RCC 7860 (cell line): ENCODE measurements at places on chromosomes 5 and 9.

GRCh38 chr5:139638736-139639618, 9.2 kb upstream of the CXXC5 start:
- no peak for DNase-seq

DNA sequence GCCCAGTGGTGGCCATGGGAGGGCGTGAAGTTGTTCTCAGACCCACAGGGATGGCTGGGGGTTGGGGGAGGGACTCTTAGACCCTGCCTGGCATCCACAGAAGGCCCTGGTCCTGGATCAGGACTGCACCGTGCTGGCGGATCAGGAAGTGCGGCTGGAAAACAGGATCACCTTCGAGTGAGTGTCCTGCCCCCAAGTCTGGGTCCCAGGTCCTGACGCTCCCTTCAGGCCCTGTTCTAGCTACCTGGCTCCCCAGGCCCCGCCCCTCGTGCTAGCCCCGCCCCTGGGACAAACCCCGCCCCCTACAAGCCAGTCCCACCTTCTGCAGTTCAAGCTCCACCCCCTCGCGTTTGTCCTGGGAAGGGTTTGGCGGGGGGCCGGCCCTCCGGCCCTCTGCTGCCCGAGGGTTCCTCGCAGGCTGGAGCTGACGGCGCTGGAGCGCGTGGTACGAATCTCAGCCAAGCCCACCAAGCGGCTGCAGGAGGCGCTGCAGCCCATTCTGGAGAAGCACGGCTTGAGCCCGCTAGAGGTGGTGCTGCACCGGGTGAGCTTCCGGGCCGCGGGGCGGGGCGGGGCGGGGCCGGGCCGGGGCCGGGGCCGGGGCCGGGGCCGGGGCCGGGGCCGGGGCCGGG, 12.9 kb downstream of the RGS14 start:
- DNase-seq = peak; percentile 92

DNA sequence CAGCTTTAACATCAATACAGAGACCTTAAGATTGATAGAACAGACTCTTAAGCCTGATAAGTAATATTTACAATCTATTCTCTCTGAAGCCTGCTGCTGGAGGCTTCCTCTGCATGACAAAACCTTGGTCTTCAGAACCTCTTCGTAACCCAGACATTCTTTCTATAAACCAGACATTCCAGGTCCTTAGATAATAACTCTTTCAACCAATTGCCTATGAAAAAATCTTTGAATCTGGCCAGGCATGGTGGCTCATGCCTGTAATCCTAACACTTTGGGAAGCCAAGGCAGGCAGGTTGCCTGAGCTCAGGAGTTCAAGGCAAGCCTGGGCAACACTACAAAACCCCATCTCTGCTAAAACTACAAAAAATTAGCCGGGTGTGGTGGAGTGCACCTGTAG, 327.8 kb downstream of the ENC1 start:
- no peak for DNase-seq

- no peak for DNase-seq
Observed at GRCh38 chr9:134487066-134487710, 154.4 kb upstream of the COL5A1 start.

DNA sequence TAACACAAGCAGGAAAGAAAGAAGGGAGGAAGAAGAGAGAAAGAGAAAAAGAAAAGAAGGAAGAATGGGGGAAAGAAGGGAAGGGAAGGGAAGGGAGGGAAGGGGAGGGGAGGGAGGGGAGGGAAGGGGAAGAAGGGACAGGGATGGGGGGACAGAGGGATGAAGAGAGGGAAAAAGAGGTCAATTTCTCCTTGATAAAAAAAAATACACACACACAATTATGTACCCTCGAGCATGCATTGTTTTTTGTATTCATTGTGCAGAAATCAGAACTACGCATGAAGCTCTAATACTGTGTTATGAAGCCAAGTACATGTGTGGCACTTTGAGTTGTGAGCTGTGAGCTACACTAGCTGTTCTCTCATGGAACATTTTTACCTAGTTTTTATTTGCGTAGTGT, 274.9 kb upstream of the CDH18 start:
- DNase-seq = no peak

- DNase-seq = no peak
Observed at GRCh38 chr9:27193886-27194285, 84.9 kb downstream of the TEK start.

- DNase-seq = no peak
Observed at GRCh38 chr5:44933686-44934085, 124.9 kb downstream of the MRPS30 start.

DNA sequence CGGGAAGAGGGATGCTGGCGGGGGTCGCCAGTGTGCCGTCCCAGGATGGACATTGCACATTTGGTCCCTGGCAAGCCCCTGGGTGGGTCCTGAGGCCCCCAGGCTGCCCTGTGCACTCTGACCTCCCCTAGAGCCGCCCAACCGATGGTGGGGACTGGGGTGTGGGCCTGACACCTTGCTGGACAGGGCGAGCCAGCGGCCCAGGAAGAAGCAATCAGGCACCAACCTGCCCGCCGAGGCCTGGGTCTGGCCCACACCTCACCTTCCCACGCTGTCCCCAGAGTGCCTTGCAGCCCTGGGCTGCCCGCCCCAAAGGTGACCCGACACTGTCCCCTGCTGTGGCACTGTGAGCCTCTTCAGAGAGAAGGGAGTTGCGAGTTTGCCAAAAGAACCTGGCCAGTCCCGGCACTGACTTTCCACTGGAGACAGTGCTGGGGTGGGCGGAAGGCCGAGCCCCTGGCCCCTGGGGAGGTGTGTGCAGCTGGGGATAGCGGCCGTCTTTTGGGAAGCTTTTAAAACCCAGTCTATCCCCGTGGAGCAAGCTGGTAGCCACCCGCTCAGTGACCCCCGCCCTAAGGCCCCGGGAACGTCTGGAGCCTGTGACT, 12.0 kb upstream of the NRARP start:
- no peak for DNase-seq
